ENCODE measurements at places on chromosomes 6 and 20.

DNA sequence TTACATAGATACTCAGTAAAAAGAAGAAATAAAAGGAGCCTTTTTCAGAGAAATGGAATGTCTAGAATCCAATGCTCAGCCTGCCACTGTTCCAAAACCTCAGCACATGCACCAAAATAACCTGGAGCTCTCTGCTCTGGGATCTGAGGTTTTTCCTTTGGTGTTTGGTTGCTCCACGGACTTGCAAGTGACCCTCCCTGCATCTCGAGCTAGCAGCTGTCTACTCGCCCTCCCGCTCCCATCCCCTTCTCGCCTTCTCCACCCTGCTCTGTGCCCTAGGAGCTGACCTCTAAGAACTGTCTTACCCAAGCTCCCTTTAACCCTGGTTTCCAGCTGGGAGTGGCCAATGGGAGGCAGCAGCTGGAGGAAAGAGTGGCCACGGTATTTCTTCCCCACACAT is 35.1 kb upstream of the FAM210B start:
- DNase-seq: no peak

GRCh38 chr6:82144007-82144851 is 103.3 kb downstream of the IBTK start:
- no peak for DNase-seq

DNA sequence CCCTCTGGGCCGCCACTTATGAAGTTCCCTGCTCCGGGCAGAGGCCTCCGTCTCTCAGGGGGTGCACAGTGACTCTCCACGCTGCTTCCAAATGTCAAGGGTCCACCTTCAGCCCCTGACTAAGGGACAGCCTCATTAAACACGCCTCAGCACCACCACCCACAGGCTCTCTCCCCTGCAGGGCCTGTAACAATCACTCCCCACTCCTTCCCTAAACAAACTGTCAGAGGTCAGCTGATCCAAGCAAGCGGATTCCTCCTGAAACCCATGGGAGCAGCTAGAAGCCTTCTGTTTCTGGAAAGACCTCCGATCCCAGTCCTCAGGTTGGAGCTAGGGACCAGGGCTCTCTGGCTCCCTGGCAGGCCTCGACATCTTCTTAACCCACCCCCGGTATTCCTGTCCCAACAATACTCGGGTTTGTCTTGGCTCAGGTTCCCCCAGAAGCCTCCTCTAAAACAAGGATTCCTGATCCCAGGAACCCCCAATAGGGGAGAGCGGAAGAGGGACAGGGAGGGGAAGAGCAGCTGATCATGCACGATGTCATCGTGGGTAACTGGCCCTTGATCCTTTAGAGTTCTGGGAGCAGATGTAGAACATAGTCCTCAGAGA is 181.0 kb downstream of the ZNF217 start:
- peak; percentile 16 for DNase-seq

DNA sequence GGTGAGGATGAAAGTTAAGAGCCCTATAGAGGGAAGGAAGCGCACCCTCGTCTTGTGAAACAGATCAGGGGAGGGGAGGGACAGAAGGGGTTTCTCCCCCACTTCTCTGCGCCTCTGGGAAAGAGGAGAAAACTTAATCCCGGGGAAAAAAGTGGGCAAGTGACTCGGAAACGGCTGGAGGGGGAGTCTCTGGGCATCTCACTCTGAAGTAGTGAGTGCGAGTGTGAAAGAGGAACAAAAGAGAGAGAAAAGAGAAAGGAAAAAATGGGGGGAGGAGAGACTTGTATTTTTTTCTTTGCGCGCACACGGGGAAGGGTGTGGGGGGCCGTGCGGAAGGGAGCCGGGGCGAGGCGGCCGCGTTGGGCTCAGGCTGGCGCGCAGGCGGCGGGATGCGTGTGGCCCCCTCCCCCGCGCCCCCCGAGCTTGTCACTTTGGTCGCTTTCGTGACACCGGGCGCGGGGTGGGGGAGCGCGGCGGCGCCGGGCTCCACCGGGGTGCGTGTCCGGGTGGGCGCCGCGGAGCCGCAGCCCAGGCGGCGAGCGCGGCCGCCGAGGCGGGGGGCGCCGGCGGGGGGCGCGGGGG is 454 bp downstream of the L3MBTL3 start:
- peak; percentile 57 for DNase-seq

- peak; percentile 13 for DNase-seq
Observed at GRCh38 chr20:3563548-3564177, 92.8 kb downstream of the ATRN start.

GRCh38 chr20:10288421-10288820 is 69.8 kb downstream of the SNAP25 start:
- DNase-seq: no peak

- DNase-seq: no peak
Observed at GRCh38 chr6:17836293-17836692, 129.6 kb upstream of the NUP153 start.

DNA sequence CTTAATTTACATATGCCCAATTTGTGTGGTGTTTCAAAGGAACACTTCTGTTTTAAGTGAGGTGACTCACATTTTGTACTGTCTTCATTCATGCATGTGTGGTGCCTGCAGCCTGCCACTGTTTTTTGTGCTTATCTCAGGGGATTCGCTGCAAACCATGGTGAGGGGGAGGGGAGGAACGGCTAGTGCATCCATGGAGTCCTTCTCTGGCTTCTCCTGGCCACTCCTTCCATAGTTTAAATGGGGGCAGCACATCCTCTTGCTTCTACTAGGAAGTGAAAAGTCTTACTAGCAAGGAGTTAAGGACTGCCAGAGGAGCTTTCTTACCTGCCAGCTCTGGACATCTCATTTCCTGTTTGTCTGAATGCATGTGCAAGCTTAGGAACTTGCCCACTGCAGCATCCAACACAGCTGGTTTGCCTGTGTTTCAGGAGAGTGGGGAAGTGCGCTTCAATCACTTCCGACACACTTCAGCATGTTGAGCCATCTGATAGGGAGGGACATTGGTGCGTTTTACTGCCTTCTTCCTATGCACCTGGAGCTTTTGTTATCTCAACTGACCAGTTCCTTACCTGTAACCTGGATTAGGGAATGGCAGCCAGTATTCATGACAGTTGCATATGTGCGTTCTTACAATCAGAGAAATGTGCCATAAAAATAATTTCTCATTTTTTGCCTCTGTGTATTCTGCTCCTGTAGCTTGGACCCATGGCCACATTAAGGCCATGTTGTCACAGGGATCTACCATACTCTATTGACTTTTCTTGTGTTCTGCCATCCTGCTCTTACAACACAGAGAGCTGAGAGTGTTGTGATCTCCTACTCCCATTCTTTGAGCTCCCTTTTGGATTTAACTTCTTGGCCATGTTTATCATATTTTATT is 211.3 kb downstream of the ARID1B start:
- DNase-seq: peak; percentile 14

GRCh38 chr20:9330151-9330550 is 184.2 kb upstream of the LAMP5 start:
- DNase-seq: no peak

DNA sequence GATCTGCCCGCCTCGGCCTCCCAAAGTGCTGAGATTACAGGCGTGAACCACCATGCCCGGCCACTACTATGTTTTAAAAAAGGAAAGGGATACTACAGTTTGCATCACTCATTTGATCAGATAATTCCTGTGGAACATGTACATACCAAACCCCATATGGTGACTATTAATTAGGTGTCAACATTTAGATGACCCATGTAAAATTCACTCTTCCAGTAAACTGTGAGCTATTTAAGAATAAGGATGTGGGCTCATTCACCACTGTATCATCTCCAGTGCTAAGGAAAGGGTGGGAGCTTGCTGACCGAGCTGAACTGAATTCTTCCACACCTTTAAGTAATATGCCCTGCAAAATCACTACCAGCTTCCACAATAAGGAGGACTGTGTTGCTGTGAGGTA is 127.5 kb downstream of the BTBD9 start:
- DNase-seq: no peak

All from nephron progenitor cell (in vitro differentiated cells).